C1 segment of cervical spinal cord (tissue), 14 donors: ENCODE measurements at places on chromosomes 5 and 9.

DNA sequence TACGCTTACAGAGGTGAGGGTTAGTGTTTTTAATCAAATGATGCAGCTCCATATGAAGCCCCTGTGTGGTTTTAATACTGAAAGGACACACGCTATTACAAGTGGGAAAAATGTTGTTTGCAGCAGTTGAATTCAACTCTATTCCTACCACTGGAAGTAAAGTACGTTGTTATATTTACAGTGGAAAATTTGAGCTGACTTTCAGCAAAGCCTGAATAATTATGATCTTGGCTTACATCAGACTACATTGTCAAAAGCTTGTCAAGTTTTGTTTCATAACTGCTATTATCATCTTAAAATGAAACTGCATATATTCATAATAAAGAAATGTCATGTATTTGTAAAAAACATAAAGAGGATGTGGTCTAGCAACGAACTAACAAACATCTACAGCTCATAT is 818.5 kb downstream of the SEMA5A start:
- DNase-seq = no peak

DNA sequence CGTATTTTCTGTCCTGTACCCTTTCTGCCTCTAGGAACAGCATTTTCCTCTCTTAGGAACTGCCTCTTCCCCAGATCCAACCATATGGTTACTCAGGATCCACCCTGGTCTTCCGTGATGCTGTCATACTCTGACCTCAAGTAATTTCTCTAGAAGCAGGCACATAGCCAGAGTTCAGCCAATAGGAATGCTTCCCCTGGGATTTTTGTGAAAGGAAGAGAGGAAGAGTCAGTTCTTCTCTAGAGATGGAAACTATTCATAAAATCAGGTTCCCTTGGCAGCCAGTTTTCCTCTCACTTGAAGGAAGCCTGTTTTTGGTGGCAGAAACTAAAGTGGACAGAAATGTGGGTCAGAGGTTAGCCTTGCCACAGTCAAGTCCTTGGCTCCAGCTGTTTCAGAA is 400.1 kb upstream of the PCSK5 start:
- DNase-seq = no peak

DNA sequence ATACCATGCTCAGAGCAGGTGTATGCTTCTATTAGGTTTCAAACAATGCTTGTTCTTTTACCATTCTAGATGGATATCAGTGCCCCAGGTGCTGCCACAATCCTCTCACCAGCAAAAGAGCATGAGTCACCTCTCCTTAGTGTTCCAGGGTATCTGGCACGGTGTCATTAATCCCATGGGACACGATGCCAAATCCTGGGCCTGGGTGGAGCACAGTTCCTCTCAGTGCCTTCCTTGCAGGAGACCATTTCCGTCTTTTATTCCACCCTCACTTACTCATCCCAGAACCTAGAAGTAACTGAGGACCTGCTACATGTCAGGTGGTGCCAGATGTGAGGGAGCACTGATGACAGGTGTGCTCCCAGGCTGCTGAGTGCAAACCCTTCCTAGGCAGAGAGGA is 1.3 kb upstream of the OR13J1 start:
- DNase-seq = no peak

GRCh38 chr5:178077751-178078150 is 35.6 kb upstream of the N4BP3 start:
- DNase-seq = no peak

DNA sequence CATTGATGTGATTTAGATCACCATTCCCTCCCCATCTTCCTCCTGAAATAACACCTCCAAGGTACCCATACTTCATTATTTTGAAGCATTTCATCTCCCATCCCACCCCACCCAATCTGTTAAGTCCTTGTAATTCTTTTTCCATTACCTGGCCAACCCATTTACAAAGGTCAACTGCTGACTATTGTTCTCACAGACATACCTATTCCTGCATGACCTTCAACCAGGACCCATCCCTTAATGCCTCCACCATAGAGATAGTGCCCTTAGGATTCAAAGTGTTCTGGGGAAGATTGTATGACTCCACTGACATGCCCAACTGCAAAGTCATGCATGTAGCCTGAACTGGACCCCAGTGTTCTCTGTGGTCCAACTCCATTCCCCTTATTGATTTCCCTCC is 91.2 kb downstream of the NLN start:
- DNase-seq = no peak

GRCh38 chr5:27472000-27472763 is 433.8 kb upstream of the CDH9 start:
- DNase-seq = no peak

DNA sequence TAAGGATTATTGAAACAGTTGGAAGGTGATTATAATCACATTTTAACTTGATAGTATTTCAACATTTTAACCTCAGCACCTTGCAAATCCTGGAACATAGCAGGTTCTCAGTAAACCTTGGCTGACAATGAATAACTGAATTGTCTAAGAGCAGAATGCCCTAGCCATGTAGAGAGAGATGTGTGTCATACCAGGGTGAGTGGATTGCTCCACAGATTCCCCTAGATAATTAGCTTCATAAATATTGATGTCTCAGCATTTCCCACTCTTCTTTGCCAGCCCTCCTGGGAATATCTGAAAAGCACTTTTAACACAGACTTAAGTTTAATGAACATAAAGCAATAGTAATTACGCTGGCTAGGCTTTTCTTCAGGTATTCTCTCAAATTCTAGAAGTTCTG is 363.5 kb downstream of the MAN2A1 start:
- DNase-seq = no peak

GRCh38 chr5:67047616-67048015 is 149.0 kb downstream of the CD180 start:
- DNase-seq = no peak

- no peak for DNase-seq
These were observed 9.1 kb downstream of the UBAC1 start for GRCh38 chr9:135951889-135952663.

GRCh38 chr5:16626696-16627264 is 10.0 kb upstream of the RETREG1 start:
- no peak for DNase-seq
